H4 (cell line): ENCODE measurements at places on chromosomes 5 and 9.

GRCh38 chr5:112371067-112371466, 48.0 kb downstream of the EPB41L4A start:
- DNase-seq, result no peak

GRCh38 chr5:116573279-116573701, 1.3 kb downstream of the SEMA6A start:
- no peak for DNase-seq

- no peak for DNase-seq
Measured at GRCh38 chr5:143121135-143121475, 282.4 kb downstream of the NR3C1 start.

- no peak for DNase-seq
Measured at GRCh38 chr5:37248421-37248969, 681 bp downstream of the CPLANE1 start.

GRCh38 chr5:175596761-175597189, 61.1 kb upstream of the HRH2 start:
- DNase-seq, result no peak

DNA sequence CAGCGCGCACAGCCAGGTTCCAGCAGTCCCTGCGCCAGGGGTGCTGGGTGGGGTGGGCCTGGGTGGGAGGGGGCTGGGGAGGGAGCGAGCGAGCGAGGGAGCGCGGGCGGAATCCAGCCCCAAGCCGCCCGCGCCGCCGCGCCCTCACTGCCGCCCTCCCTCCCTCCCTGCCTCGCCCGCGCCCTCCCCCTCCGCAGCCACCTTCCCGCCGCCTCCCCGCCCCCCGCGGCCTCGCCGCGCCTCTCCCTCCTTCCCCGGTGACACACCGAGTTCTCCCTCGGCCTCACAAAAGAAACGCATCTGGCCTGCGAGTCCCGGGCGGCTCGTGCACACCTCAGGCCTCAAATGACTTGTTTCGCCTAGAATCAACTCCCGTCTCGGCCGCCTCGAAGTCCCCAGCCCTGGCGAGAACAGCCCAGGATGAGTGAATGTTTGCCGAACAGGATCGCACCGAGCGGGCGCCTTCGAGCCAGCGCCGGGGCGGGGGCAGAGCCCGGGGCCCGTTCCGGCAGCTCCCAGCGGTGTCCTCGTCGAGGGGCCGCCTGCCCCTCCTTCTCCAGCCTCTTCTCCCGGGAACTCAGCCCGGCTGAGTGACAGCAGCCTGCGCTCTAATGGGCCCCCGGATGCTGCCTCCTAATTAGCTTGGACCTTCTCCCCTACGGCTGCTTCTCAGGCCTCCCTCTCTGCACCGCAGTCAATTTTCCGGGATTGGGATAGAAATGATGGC, 371 bp upstream of the PITX1 start:
- peak; percentile 77 for DNase-seq

GRCh38 chr9:26657958-26658357, 234.6 kb downstream of the CAAP1 start:
- DNase-seq, result no peak

- DNase-seq, result no peak
Measured at GRCh38 chr5:145984072-145984471, 47.7 kb downstream of the SH3RF2 start.

GRCh38 chr5:174418809-174419539, 305.4 kb upstream of the MSX2 start:
- DNase-seq, result no peak

DNA sequence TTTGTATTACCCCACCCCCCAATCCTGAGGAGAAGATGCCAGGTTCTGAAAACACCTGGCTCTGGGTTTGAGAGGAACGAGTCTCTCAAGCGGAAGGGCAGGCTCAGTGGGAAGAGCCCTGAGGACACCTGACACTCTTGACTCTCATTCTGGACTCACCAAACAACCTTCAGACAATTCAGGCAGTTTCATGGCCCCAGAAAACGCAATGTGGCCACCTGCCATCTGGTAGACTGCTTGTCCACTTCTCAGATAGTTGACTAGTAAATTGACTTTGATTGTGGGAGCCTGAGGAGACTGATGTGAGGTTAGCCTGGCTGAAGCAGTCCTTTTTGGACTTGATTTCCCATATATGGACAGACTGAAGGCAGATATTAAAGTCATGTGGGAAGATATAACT, 117.5 kb upstream of the FSTL4 start:
- DNase-seq, result no peak

DNA sequence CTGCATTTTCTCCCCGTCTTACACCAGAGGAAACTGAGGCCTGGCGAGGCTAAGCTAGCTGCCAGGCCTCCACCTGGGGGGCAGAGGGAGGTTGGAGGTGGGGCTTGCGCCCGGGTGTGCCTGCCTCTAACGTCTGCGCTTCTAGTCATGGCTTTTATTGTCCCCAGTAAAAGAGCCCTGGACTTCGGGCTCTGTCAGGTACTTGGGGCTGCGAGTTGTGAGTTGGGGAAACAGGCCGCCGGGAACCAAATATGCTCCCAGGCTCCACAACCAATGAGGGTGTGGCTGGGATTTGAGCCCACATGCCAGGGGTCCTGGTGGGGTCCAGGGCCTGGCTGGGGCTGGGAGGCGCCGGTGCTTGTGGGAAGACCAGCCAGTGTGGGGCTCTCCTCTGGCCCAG, 57.4 kb upstream of the NOTCH1 start:
- DNase-seq, result no peak

- DNase-seq, result no peak
Measured at GRCh38 chr9:109517901-109518377, 19.8 kb upstream of the PTPN3 start.

DNA sequence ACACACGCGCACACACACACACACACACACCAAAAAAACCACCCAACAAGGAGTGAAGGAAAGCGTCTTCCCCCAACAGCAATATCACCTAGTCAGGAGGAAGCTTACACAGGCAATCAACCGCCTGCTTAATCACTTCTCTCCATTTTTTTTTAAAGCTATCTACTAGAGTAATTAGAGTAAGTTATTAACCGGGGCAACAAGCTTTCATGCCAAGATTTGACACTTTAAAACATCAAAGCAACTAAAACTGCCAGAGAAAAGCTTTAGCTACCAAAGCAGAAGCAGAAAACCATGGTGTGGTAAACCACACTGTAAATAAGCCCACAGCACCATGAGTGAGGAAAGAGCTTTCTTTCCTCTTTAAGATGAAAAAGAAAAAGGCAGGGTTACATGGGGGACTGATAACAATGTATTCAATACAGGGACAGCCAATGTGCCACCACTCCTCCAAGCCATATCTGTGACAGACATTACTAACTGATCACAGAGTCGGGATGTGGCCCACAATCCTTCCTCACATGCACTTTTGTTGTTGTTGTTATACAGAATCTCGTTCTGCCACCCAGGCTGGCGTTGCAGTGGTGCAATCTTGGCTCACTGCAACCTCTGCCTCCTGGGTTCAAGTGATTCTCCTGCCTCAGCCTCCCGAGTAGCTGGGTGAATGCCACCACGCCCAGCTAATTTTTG, 282.1 kb downstream of the CRB2 start:
- DNase-seq, result peak; percentile 51

- DNase-seq, result peak; percentile 75
Measured at GRCh38 chr9:107397076-107398044, 92.2 kb downstream of the KLF4 start.

- no peak for DNase-seq
Measured at GRCh38 chr5:7018198-7018597, 305.0 kb downstream of the TENT4A start.

DNA sequence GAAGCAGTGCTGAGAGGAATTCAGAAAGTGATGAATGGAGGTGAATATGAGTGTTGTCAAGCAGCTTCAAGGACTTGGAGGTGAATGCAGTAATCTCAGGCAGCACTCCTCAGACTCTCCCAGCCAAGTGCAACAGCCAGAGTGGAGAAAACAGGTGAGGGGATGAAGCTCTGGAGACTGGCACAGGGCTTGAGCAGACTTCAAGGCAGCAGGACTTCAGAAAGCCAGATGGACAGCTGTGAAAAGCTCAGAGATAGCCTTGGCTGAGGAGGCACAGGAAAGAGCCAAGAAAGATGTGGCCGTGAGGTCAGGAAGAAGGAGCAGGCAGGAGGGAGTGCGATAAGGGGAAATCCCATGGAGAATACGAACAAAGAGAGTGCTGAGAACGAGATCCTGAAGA, 194.9 kb downstream of the FBN2 start:
- DNase-seq, result no peak

GRCh38 chr5:54942064-54942778, 43.2 kb downstream of the ESM1 start:
- no peak for DNase-seq

GRCh38 chr5:41087461-41087860, 16.3 kb upstream of the MROH2B start:
- no peak for DNase-seq

DNA sequence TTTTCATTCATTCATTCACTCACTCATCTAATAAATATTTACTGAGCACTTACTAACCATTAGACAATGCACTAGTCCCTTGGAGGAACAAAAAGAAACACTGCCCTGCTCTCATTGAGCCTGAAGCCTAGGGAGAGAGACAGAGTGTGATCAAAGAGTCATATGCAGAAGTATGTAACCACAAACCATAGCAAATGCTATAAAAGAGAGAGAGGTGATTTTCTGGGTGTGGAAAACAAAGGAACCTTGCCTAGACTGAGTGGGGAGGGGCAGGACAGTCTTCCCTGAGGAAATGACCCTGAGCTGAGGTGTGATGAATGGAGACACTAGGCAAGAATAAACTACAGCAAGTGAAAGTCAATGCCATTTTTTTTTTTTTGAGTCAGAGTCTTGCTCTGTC, 10.8 kb upstream of the ADRA1B start:
- DNase-seq, result peak; percentile 89

DNA sequence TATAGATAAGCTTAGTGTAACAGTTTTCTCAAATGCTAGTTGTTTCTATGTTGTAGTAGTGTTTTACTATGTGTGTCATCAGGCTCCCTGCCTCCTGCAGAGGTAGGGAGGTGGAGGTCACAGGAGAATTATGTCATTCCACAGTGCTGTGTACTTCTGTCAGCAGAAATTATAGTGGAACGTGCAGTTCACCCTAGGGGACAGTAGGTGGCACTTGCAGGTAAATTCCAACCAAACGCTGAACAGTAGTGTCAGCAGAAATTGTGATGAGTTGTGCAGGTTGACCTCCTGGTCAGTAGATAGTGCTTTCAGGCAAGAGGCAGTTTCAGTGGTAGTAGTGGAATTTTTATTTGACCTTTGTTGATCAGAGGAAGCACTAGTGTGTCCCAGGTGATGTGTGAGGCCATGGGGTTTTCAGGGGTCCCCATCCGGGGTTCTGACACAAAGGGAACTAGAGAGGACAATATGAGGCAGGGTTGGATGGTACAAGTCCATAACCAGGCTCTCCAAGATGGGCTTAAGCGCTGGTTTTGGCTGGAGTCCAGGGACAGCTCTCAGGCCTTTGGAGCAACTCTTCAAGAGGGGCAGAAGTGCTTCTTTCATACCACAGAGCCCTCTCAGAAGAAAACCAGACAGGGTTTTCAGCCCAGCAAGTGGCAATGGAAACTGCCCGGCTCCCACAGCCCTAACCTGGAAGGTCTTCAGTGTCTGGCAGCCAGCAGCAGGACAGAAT, 402.9 kb downstream of the CYLC2 start:
- DNase-seq, result peak; percentile 59

DNA sequence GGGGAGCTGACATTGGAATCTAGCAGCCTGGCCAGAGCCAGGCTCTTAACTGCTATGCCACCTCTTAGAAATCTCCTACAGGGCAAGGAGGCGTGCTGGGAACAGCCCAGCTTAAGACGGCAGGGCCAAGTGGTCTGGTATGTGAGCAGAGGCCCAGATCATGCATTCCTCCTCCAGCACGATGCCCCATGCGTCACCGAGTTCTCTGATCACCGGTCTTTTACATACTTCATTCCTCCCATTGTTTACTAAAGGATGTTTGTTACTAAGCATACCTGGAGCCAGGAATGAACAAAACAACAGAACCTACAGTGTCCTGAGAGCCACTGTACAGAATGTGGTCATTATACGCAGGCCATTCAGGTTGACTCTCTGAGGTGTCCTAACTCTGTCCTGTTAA, 73.8 kb downstream of the TRIO start:
- DNase-seq, result no peak

GRCh38 chr9:109303900-109304299, 17.0 kb downstream of the EPB41L4B start:
- no peak for DNase-seq

DNA sequence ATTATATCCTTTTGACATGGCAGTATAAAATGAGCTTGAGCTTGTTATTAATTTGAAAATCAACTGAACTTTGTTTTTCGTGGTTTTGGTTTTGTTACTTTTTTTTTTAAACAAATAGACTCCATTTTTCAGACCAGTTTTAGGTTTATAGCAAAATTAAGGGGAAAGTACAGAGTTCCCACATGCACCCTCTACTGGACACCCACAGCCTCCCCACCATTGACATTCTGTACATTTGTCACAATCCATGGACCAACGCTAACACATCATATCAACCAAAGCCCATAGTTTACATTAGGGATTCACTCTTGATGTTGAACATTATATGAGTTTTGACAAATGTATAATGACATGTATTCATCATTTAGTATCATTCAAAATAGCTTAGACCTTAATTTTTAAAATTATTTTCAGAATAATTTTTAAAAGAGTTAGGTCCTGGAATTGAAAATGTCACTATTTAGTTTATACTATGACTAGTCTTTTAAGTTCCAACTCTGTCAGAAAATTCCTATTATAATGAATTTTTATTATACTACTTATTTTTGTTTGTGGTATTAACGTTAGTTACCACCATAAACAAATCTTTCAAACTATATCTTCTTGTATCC, 35.3 kb upstream of the JMY start:
- DNase-seq, result peak; percentile 22

GRCh38 chr9:97321251-97321650, 13.8 kb downstream of the CCDC180 start:
- DNase-seq, result no peak

- no peak for DNase-seq
Measured at GRCh38 chr5:100560860-100561259, 25.7 kb downstream of the FAM174A start.

DNA sequence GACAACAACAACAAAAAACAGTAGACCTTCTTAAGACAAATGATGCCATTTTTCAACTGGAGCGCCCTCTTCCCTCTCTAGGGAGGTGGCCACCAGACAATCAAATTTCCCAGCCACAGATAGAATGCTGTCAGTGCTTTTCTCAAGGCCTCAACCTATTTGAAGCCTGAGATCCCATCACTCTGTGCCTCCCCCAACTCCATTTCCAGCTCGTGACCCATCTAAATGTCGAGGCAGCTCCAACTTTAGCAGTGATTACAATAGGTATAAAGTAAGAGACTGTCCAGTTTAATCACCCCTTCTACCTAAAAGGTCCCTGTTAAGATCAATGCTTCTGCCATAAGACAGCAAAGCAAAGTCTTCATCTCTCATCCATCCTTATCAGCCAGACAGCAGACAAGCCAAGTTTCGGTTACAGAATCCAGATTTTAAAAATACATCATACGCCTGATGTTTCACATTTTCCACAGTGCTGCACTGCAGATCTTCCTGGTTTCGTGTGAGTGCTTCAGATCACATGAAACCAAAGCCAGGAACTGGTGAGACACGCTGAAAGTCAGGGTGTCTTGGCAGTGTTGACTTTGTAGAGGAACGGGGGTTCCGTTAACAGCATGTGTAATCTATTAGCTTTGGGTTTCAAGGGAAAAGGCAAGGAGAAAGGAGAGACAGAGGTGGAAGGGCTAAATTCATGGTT, 447.8 kb downstream of the ENC1 start:
- DNase-seq, result no peak
